ENCODE measurements at places on chromosomes 5 and 9.

DNA sequence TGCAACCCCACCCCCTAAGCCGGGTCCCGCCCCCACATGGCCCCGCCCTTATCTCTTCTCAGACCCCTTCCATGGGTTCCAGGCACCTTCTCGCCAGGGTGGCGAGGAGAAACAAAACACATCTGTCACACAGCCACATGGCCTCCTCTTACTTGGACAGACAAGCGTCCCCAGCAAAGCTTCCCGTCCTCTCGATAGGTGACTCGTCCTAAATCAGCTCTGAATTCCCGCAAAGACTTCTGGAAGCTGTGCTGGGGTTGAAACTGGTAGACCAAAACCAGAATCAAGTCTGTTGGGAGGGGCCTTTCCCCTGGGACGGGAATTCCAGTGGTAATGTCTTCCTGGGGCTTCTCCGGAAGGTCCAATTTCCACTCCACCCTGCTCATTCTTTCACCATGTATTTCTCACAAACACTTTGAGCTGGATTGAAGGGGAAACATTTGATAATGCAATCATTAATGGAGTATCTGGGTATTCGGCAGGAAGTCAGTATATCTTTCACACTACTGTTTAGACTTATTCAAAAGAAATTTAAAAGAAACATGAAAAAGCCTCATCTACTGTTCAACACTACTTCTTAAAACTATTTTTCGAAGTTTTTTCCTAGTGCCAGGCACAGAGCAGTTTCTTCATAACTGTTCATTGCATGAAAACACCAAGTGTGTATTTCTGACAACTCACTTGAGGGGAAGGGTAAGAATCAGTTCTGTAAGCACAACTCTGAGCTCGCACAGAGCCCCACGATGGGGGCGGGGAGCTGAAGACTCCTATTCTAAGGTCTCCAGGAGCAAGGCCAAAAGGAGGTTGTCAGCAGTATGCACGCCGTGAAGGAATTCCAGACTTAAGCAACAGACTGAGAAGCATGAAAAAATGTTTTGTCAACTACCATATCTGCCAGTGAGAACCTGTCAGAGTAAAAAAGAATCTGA lies 644 bp upstream of the CTNNAL1 start:
- DNase-seq: no peak

- DNase-seq: no peak
These were observed 29.9 kb downstream of the MRPL22 start for GRCh38 chr5:154970759-154971158.

DNA sequence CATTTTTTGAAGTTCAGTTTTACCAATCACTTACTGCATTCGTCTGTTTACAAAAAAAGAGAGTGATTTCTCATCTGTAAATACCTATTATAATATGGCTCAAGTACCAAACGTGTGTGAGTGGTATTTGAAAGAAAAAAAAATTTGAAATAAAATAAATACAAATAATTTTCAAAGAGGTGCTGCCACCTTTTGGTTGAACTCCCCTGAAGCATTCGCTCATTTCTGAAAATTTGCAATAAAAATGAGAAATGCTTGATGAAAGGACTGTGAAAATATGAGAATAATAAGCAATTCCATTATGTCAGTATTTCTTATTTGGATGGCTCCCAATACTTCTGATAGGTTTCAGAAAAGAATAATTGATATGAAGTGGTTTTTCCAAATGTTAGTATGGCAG lies 409.9 kb downstream of the CTNND2 start:
- no peak for DNase-seq

GRCh38 chr5:124839371-124839998 lies 93.0 kb upstream of the ZNF608 start:
- DNase-seq: no peak

GRCh38 chr5:17991775-17992174 lies 357.5 kb downstream of the TAF11L14 start:
- no peak for DNase-seq

DNA sequence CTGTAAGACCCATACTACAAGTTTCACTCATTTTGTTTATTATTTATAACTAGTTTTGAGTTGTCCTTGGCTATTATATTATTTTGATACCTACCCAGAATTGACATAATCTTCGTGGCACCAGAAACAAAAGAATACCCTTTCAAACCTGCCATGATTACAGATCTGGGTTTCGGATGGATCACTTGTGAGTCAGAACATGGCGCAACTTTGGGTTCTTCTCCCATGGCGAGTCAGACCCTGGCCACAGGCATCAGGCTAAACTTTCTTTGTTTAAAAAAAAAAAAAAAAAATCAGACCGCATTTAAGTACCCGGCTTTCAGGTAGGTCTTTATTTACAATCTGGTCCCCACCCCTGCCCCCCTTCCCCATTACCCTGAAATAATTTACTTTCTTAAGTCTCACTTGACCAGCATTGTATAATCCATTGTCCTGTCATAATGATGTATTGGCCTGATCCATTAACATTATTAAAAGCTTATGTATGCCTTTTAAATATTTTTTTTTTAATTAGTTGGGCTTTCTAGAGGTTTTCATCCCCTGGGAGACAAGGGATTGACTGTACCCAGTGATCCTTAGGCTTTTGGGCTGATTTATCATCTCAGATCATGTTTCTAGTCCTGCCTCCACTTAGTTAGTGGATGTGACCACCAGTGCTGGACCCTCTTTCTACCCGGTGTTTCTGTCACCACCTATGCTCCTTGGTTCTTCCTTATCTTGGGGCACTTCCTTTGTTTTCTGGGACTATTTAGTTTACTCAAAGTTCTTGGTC lies 43.9 kb downstream of the F2RL2 start:
- DNase-seq: no peak

- DNase-seq: no peak
These were observed 20.3 kb upstream of the OLFM1 start for GRCh38 chr9:135067096-135067710.

DNA sequence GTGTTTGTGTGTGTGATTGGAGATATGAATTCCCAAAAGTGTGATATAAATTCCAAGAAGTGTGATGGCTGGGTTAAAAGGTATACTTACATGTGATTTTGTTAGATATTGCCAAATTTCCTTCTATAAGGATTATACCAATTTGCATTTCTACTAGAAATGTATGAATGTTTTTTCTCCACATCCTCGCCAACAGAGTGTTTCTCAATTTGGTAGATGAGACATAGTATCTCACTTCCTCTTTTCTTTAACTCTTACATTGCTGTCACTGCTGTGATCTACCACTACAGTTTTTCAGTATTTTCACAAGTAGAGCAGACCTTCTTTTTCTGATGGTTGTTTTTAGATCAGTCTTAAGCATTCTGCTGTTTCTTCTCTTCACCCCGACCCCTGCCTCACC lies 111.3 kb downstream of the FER start:
- DNase-seq: no peak

DNA sequence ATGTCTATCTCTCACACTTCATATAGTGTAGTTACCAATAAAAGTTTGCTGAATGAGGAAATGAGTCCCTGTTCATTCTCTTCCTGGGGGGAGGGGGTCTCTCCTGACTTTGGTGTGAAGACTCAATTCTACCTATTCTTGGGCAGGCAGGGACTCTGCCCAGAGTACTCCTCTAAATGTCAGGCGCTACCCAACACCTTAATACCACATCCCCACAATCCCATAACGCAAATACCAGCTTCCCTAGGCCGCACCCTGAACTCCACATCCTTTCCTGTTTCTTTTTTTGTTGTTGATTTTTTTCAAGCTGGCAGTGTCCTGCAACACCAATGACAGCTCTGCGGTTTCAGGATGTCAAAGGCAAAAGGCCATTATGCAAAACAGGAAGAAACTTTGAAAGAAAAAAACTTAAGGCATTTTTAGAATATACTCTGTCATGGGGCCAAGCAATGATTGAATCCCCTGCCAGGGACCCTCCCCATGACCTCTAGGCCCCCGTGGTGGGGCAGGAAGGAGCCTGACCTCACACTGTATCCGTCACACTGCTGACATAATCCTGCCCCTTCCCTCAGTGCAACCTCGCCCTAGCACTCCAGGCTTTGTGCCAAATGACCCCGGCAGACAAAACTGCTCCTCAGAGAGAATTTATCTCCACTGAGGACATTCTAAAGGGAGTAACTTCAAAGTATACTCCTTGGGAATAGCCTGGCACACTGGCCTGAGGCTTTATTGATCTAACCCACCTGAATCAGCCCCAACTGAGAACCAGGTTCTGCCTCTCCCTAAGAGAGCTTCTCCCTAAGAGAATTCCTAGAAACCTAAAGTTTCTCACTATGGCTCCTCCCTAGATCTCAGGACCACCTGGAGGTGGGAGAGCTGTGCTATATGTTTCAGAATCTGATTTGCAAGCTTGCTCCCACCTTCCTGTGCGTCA lies 8.0 kb downstream of the B4GALT1 start:
- DNase-seq: no peak

DNA sequence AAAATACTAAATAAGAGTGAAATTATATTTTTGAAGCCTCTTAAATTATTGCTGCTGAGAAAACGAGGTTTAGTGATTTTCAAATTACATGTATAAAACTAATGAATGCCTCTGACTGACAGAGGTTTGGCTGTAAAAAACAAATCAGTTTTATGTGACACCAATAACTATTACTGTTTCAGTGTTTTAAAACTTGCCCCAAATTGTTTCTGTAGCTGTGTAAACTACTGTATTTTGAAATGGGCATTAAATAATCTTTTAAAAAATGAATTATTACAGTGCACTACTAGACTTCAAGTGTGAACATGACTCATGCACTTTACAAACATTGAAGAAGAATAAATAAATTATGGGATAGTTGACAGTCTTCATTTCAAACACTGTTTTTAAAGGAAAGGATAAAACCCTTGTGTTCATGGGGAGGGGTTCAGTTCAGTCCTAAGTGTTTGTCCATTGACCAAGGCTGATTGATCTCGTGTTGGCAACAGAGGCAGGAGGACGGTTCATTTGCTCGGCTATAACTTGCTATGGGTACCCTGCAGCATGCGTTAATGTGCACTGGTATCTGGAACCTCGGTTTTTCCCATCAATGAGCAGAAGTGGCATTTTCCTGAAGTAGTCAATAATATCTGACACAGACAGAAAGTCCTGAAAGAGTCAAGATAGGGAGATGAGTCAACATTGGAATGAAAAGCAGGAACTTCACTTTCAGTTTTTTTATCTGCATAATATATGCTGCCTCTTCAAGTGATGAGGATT lies 15.6 kb downstream of the C5orf58 start:
- no peak for DNase-seq

GRCh38 chr9:93983875-93984274 lies 28.7 kb upstream of the BARX1 start:
- no peak for DNase-seq

GRCh38 chr9:893843-894420 lies 52.4 kb downstream of the DMRT1 start:
- no peak for DNase-seq

- DNase-seq: no peak
These were observed 146.6 kb downstream of the ESM1 start for GRCh38 chr5:54838843-54839242.

DNA sequence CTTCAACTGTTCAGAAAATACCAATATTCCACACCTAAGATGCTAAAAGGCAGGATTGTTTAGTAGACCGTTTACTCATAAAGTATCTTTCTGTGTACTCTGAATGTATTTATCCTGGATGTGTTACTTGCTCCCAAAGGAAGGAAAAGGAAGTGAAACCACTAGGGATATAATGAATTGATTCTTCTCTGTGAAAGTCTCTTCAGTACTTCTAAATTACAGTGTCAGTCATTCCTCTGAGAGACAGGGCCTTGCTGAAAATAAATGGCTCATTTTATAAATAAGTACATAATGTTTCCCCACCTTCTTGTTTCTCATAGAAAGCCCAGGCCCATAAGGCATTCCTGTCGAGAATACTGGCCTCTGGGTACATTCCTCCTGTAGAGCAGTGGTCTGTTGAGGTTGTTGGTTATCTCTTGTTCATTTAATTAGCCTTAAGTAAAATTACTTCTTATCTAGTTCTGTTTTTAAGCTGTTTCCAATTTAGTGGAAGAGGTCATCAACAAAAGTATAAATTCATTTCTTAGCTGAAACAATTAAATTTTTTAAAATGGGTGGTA lies 1.6 kb downstream of the HAPLN1 start:
- DNase-seq: no peak

- no peak for DNase-seq
These were observed 264.1 kb downstream of the CD180 start for GRCh38 chr5:66932457-66932856.

GRCh38 chr9:86280580-86280979 lies 1.8 kb downstream of the ISCA1 start:
- no peak for DNase-seq

GRCh38 chr9:110217656-110218099 lies 9.7 kb upstream of the C9orf152 start:
- no peak for DNase-seq

DNA sequence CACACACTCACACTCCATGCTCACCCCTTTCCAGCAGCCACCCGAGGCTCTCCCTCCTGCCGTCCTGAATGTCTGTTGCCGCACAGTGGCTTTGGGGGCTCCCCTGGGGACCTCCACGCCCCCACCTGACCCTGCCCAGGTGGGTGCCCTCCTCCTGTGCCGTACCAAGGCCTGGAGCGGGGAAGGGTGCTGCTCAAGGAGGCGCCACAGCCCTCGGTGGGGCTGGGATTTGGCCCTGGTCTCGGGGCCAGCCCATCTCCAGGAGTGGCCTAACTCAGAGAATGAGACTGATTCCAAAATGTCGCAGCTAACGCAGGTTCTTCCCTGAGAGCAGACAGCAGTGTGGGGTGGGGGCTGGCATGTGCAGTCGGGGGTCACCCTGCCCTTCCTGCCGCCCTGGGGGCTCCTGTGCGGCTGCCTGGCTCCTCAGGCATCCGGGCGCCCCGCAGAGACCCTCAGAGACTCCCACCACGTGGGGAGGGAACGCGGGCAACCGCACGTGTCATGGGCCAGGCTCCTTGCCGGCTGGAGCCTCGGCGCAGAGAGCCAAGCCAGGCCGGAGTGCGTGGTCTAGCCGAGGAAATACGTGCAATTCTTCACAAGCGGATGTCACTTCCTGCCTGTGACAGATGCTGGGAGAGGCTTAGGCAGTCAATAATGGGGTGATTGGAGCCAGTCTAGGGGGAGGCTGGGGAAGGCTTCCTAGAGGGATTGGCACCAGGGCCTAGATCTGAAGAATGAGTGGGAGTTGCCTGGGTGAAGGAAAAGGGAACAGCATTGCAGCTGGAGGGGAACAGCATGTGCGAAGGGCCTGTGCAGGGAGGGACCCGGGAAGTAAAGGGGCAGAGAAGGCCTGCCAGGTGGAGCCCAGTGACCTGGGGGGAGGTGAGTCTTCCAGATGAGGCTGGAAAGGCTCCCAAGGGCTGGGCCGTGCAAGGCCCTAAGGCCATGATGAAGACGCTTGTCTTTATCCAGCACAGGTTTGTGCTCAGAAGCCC lies 44.1 kb downstream of the C9orf50 start:
- DNase-seq: no peak

All from esophagus squamous epithelium (tissue), 5 donors.